ENCODE measurements at places on chromosomes 3 and 15.

- DNase-seq = no peak
These were observed 95.6 kb downstream of the P2RY1 start for GRCh38 chr3:152930516-152930915.

GRCh38 chr3:24829629-24830229 lies 335.1 kb upstream of the THRB start:
- peak; percentile 8 for DNase-seq

DNA sequence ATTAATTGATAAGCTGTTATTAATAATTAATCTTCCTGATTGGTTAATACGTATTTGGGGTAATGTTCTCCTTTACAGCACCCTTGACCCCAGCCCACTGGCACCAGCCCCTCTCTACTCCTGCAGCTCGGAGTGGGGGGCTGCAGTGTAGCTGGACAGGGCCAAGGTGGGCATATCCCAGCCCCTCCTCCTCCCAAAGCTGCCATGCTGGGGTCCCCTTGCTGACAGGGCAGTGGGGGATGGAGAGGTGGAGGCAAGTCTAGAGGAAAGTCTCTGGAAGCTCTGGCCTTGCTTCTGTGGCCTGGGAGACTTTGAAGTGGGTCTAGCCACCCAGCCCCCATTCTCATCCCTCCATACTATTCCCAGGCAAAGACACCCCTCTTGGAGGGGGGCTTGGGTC lies 35.8 kb downstream of the HCN4 start:
- no peak for DNase-seq

DNA sequence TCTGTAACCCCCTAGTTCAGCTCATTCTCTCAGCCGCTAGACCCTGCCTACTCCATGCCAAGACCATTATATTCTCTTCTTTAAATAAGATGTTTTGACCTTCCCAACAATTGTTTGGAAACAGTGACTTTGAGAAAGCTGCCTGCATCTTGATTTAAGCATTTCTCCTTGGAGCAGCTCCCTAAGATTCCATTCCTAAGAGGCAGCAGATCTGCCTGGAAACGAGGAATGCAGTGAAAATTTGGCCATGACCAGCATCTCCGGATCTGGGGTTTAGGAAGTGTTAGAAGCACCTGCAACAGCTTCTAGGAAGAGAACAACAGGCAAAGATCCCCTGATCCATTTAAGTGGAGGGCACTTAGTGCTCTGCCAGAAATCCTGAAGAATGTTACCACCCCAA lies 235.7 kb downstream of the NTRK3 start:
- DNase-seq = no peak

GRCh38 chr3:12184541-12184940 lies 25.8 kb upstream of the TIMP4 start:
- no peak for DNase-seq

DNA sequence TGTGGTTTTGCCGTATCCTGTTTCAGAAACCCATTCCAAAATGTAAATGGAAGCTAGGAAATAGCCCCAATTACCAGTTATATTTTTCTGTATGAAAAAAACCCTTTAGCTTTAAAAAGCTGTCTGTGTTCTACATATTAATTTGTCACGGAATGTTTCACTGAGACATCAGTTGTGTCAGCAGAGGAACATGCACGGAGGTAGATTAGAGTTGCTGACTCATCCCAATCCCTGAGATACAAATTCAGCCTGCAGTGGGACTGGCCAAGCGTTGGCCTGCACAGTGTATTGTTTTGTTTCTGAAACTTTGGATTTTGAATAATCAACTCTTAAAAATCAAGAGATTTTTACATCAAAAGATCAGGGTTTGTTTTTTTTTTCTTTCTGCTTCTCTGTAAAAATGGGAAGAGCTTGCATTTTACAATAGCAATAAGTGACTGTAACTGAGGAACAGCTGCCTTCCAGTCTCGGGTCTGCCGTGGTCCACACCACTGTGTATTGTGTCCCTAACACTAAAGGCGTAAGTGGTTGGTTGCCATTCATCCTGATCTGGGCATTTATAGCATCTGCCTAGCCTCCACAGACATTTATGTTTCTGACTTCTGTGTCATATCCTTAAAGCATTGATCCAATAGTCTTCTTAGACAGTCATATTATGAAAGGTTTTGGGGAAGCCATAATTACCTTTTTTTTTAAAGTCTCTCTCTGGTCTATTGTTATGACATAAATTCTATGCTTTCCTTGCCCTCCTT lies 218.1 kb downstream of the ADAMTSL3 start:
- DNase-seq = peak; percentile 56

DNA sequence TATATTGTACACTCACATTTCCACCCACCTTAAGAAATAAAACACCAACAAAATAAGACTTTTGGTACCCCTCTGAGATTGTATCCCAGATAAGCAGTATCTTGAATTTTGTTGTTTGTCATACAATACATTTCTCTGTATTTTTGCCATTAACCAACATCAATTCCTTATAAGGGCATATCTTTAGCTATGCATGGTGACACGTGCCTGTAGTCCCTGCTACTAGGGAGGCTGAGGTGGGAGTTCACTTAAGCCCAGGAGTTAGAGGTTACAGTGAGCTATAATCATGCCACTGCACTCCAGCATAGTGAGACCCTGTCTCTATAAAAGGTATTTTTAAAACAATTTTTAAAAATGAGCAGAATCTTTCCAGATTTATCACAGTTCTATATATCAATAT lies 32.5 kb upstream of the STXBP5L start:
- no peak for DNase-seq

DNA sequence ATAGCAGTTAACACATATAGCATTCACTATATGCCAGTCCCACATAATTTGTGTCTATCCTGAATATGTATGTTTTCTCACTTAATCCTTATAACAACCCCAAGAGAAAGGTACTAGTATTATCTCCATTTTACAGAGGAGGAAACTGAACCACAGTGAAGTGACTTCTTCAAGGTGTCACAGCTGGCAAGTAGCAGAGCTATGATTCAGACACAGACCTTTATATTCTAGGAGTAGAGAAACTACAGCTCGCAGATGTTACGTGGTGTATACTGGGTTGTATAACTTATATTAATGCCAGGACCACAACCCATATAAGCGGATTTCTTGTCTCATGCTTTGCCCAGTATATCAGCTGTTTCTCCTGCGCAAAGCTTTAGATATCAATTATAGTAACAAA lies 29.5 kb upstream of the ICE2 start:
- DNase-seq = no peak

DNA sequence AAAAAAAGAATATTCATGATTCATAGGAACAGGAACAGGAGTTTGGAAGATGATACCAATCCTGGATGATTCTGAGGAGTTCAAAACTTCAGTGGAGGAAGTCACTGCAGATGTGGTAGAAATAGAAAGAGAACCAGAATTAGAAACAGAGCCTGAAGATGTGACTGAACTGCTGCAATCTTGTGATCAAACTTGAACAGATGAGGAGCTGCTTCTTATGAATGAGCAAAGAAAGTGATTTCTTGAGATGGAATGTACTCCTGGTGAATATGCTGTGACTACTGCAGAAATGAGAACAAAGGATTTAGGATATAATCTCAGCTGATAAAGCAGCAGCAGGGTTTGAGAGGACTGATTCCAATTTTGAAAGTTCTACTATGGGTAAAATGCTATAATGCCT lies 72.7 kb downstream of the GSK3B start:
- DNase-seq = no peak

DNA sequence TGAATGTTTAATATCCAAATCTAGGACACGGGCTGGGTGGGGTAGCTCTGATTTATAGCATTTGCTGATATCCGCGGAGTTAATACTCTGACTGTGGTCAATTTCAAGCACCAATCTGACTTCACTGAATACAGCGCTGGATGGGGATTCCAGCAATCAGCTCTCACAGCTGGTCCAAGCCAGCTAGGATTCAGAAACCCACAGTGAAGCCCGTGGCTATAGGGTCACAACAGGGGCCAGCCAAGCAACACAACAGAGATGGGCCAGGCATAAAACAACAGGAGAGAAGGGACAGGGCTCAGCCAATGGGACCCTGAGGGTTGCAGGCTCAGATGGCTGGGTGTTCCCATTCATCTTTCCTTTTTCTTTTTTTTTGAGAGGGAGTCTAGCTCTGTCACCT lies 5.4 kb upstream of the LMAN1L start:
- no peak for DNase-seq
